ENCODE measurements at places on chromosomes 4 and X. TPM values are rescaled to one million over a fixed set of nuclear protein-coding genes. Genes with fewer than 3 reads are reported as not detected.

DNA sequence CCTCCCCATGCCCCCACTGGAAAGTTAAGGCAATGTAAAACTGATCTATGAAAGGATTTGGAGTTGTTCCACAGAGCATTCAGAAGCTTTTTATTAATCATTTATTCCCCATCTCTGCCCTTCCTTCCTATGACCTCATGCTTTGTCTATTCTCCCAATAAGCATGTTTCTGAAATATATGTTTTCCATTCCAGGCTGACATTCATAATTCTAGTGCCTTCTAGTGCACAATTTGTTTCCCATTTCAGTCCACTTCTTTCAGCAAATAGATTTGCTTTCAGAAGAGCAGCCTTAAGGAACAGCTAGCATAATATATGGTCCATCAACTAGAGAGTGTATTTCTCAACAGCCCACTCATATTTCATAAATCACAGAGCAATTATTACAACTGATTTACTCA lies 77.1 kb upstream of the ATXN3L start:
- DNase-seq: no peak
- H3K27me3 ChIP-seq: no peaks in the 10 kb centered on the region
- H3K4me1 ChIP-seq: peaks cover 11% of the 10 kb centered on the region
- H3K36me3 ChIP-seq: no peaks in the 10 kb centered on the region

DNA sequence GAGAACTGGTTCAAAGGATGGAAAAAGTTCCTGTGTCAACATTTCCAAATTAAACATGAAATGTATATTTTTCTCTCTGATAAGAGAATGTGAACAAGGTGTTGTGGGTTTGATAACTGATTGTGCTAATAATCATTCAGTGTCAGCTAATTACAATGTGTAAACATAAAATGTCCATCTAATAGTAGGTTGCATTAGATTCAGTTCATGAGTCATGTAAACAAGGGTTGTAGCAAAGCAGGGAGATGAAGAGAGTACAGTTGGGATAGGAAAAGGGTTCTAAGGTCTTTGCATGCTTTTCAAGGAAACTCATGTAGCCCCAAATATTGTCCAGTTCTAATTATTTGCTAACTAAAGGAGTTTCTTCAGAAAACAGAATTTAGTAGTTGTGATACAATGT lies 55.4 kb downstream of the DCLK2 start:
- H3K36me3 ChIP-seq: no peaks in the 10 kb centered on the region
- H3K27ac ChIP-seq: no peak overlapping the region
- no peaks in the 10 kb centered on the region for H3K4me1 ChIP-seq
- peaks cover 13% of the 10 kb centered on the region for H3K27me3 ChIP-seq
- no peak overlapping the region for H3K4me3 ChIP-seq

DNA sequence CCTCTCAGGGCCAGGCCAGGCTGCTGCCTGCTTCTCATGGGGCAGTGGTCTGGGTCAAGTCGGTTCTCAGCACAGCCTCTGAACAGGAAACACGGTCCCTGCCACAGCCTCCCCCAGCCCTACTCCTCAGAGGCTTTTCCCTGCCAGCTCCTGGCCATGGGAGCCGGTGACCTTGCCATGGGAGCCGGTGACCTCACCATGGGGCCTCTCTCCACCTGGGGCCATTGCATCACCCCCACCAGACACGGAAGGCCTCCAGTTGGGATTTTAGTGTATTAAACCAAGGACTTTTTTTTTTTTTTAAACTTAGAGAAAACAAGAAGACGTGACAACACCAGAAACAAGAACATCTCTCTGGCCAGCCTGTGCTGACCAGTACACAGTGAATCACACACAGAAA lies 25.6 kb downstream of the ETDB start:
- H3K27ac ChIP-seq: no peak overlapping the region
- H3K36me3 ChIP-seq: no peaks in the 10 kb centered on the region
- DNase-seq: no peak
- no peaks in the 10 kb centered on the region for H3K27me3 ChIP-seq
- H3K4me1 ChIP-seq: peaks cover 3% of the 10 kb centered on the region

GRCh38 chr4:176357359-176358082 lies 37.8 kb downstream of the SPCS3 start:
- H3K27me3 ChIP-seq: no peaks in the 10 kb centered on the region
- no peaks in the 10 kb centered on the region for H3K4me1 ChIP-seq
- H3K27ac ChIP-seq: no peak overlapping the region
- H3K36me3 ChIP-seq: no peaks in the 10 kb centered on the region
- H3K4me3 ChIP-seq: no peak overlapping the region

DNA sequence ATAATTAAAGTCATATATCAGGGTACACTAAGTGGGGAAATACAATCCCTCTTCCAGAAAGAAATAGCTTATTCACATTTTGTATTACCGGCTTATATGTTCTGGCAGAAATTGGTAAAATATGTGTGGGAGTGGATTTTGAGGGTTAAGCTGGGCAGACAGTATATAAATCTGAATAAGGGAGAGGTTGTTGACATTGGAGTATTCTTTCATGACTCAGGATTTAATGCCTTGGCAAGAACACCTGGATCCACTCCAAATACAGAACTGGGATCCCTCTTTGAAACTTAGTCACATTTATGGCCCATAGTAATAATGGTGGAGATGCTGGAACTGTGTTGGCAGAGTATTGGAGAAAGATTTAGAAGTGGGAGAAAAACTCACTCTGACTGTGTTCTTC lies 54.3 kb upstream of the TET2 start:
- no peak overlapping the region for H3K4me3 ChIP-seq
- H3K27ac ChIP-seq: no peak overlapping the region
- no peak for DNase-seq

GRCh38 chr4:56757261-56757746 lies 64.2 kb downstream of the SPINK2 start:
- no peaks in the 10 kb centered on the region for H3K36me3 ChIP-seq
- peaks cover 26% of the 10 kb centered on the region for H3K4me1 ChIP-seq
- peak overlapping the region; percentile 87 for H3K27ac ChIP-seq

ARHGAP4 gene
- 151 TPM for total RNA-seq

MTMR8 gene
- total RNA-seq: 5.0 TPM

SLC7A11 gene
- total RNA-seq: 3.4 TPM

Data from activated CD4-positive, alpha-beta memory T cell treated with anti-CD3 and anti-CD28 coated beads for 36 hours (primary cell).